ENCODE measurements at places on chromosomes 6 and 20.

DNA sequence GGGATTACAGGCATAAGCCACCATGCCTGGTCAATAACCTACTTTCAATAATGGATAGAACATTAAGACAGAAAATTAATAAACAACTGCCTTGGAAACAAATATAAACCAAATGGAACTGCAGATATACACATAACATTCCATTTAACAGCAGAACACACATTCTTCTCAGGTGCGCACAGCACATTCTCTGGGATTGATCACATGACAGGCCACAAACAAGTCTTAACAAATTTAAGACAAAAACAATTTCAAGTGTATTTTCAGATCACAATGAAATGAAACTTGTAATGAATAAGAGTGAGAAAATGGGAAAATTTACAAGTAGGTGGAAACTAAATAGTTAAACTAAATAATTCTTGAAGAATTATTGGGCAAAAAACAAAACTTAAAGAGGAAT lies 167.9 kb downstream of the TBX18 start:
- no peak for DNase-seq

DNA sequence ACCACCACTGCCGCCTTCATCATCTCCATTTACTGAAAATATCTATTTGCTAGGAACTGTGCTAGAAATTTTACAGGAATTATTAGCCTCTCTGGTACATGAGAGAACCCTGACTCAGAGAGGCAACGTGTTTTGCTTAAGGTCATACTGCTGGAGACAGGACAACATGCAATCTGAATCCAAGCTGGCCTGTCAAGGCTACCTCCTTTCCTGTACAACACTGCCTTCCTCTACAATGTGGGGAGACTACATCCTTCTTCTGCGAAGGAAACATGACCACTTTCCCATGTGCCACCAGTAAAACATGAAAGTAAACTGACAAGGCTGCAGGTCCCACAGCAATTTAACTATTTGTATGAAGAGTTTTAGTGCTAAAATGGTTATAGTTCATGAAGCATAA lies 200.9 kb downstream of the BACH2 start:
- DNase-seq: no peak

DNA sequence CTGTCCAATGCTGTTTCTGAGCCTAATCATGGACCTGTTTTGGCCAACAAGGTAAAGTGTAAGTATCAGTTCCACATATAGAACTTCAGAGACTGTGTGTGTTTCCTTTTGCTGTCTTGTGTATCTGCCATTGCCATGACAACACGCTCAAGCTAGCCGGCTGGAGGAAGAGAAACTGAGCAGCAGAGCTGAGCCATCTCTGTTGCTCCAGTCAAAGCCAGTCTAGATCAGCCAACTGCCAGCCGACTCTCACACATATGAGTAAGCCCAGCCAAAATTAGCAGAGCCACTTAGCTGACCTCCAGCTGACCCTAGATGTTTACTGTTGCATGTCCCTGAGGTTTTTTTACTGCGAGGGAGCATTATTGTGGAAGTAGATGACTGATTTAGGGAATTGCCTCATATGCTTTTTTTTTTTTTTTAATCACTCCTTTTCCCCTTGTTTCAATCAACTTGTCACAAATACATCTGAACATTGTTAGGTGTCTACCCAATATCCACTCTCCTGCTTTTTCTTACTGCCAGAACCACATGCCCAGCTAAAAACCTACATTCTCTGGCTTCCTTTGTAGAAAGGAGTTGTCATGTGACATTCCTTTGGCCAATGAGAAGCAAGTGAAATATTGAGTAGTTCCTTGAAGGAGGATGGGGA lies 304.3 kb upstream of the SUPT3H start:
- DNase-seq: peak; percentile 56

GRCh38 chr6:4340544-4340943 lies 205.2 kb upstream of the ECI2 start:
- no peak for DNase-seq

DNA sequence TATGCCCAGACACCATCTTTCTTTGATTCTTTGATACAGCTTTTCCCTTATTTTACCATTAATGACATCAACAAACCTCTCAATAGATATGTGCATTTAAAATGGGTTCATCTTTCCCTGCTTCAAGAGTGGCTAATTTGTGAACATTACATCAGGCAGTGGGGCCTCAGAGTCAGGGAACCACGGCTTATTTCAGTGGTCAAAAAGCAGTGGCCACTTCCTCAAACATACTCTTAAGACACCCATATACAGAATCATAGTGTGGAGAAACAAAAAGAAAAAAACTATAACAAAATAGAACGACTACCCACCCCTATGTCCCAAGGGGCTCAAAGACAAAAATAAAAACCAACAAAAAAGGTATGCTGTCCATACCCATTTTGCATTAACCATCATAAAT lies 12.9 kb downstream of the SALL4 start:
- no peak for DNase-seq
